ENCODE measurements at places on chromosomes 2 and 18. TPM values are rescaled to one million over a fixed set of nuclear protein-coding genes. Genes with fewer than 3 reads are reported as not detected.

ZNF514 gene
- total RNA-seq = 6.3 TPM

TBR1 gene
- total RNA-seq = not detected

OTX1 gene
- not detected for total RNA-seq

GRCh38 chr2:111116011-111116746 is 4.5 kb upstream of the BCL2L11 start:
- H3K4me1 ChIP-seq = peaks cover 42% of the 10 kb centered on the region
- no peak overlapping the region for H3K27ac ChIP-seq
- peaks cover 46% of the 10 kb centered on the region for H3K27me3 ChIP-seq
- H3K4me3 ChIP-seq = no peak overlapping the region
- H3K36me3 ChIP-seq = no peaks in the 10 kb centered on the region
- no peak for DNase-seq

DNA sequence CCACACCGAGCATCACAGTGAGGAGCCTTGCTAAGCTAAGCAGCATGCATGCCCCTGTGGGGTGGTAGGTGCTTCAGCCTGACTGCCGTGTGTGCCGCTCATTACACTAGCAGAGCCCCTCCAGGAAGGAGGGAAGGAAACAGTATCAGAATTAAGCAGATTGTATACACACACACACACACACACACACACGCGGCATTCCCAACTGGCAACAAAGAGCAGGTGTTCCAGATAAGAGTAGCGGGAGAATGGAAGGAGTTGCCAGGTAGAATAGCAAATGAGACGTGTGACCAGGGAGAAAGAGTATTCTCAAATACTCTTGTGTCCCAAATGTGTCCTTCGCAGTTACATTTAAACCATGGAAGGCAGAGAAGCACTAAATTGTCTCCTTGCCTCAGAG is 47.6 kb upstream of the TTC39C start:
- no peak for DNase-seq
- H3K4me1 ChIP-seq = peaks cover 80% of the 10 kb centered on the region
- H3K4me3 ChIP-seq = no peak overlapping the region
- H3K27me3 ChIP-seq = no peaks in the 10 kb centered on the region

GRCh38 chr2:182994228-182994912 is 43.9 kb downstream of the NCKAP1 start:
- H3K36me3 ChIP-seq = no peaks in the 10 kb centered on the region
- no peak overlapping the region for H3K4me3 ChIP-seq
- H3K4me1 ChIP-seq = no peaks in the 10 kb centered on the region
- no peak overlapping the region for H3K27ac ChIP-seq
- H3K27me3 ChIP-seq = no peaks in the 10 kb centered on the region

DNA sequence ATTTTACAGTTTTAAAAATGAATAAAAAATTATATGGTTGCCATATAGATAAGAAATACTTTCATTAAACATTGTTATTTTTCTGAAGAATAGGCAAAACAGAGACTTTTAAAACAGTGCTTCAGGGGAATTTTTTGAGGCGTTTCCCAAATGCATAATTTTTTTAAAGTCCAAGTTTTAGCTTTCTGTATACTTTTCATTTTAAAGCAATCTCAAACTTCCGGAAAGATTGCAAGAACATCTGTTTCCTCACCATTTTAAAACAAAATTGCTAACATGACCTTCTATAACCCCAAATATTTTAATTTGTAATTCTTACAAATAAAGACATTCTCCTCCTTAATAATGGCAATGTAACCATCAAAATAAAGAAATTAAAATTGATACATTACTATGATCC is 15.1 kb upstream of the MBD2 start:
- H3K4me1 ChIP-seq = no peaks in the 10 kb centered on the region
- peaks cover 2% of the 10 kb centered on the region for H3K27me3 ChIP-seq
- no peak overlapping the region for H3K4me3 ChIP-seq
- no peaks in the 10 kb centered on the region for H3K36me3 ChIP-seq

- no peaks in the 10 kb centered on the region for H3K4me1 ChIP-seq
- H3K27ac ChIP-seq = no peak overlapping the region
- H3K4me3 ChIP-seq = no peak overlapping the region
- no peak for DNase-seq
These were observed 26.9 kb downstream of the GAREM1 start for GRCh38 chr18:32443706-32444215.

DNA sequence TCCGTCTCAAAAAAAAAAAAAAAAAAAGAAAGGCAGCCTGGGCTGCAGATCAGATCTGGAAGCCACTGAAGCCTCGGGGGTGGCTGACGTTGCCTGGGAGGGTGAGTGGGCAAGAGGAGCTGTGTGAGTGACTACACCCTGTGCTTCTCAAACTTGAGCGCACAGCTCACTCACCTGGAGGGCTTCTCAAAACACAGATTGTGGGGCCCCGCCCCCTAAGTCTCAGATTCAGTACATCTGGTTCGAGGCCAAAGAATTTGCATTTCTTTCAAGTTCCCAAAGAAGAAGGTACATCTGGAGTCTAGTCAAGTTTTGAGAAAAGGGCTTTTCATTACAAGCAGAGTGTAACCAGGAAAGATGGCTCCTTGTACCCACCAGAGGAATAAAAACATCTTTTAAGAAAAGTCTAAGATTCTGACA is 97.7 kb upstream of the CAB39 start:
- peaks cover 17% of the 10 kb centered on the region for H3K4me1 ChIP-seq
- H3K36me3 ChIP-seq = no peaks in the 10 kb centered on the region
- no peak for DNase-seq
- H3K27ac ChIP-seq = no peak overlapping the region

GRCh38 chr2:241563031-241563507 is 4.5 kb downstream of the BOK start:
- H3K36me3 ChIP-seq = no peaks in the 10 kb centered on the region
- H3K27ac ChIP-seq = no peak overlapping the region
- peaks cover 16% of the 10 kb centered on the region for H3K27me3 ChIP-seq
- no peak overlapping the region for H3K4me3 ChIP-seq

GRCh38 chr2:96783388-96783787 is 22.7 kb downstream of the CNNM4 start:
- peaks cover 2% of the 10 kb centered on the region for H3K36me3 ChIP-seq
- DNase-seq = no peak
- no peaks in the 10 kb centered on the region for H3K4me1 ChIP-seq
- no peak overlapping the region for H3K4me3 ChIP-seq
- no peaks in the 10 kb centered on the region for H3K27me3 ChIP-seq

GRCh38 chr2:107062599-107063220 is 176.7 kb upstream of the ST6GAL2 start:
- H3K4me3 ChIP-seq = no peak overlapping the region
- H3K27ac ChIP-seq = no peak overlapping the region
- no peaks in the 10 kb centered on the region for H3K27me3 ChIP-seq
- H3K36me3 ChIP-seq = no peaks in the 10 kb centered on the region
